SW 1271 (cell line): ENCODE measurements at places on chromosomes 16 and 17.

DNA sequence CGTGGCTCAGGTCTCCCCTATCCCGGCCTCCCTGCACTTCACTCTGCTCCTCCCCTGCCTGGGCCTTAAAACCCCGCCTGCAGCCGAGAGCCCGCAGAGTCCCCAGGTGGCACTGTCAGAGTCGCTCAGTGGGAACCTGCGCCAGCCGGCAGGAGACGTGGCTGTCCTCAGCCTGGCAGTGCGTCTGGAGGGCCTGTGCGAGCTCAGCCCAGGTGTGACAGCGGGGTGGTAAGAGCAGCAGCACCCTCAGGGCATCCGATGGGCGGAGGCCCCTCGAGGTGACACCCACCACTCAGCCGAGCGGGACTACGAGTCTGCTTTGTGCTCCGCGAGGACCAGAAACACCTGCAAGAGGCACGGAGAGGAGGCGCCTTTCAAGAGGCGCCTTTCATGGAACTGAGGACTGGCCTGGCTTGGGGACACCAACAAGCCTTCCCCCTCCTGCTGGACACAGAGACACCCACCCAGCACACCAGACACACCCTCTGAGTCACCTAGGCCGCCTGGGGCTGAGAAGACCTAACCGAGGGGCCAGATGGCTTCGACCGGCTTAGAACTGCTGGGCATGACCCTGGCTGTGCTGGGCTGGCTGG is at the start of gene CLDN9:
TSS of gene CLDN9 (plus strand) at position 96 of the 593 bp plus-strand sequence. CDS start at position 536, 440 bp downstream.
- no peak for DNase-seq

DNA sequence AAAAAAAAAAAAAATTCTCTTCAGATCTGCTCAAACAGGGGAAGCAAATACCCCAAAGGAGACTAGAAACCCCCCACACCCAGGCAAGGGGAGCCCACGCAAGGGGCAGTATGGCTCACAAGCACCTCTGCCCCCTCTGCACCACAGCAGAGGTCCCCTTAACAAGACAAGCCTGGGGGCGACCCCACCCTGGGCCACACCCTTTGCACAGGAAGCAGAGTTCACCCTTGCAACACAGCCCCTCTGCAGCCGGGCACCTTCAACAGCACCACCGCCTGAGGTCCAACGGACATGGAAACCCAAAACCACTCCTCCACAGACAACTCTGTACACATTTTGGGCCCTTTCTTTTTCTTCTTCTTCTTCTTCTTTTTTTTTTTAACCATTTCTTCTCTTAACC is 12.8 kb downstream of the AXIN1 start:
- no peak for DNase-seq

DNA sequence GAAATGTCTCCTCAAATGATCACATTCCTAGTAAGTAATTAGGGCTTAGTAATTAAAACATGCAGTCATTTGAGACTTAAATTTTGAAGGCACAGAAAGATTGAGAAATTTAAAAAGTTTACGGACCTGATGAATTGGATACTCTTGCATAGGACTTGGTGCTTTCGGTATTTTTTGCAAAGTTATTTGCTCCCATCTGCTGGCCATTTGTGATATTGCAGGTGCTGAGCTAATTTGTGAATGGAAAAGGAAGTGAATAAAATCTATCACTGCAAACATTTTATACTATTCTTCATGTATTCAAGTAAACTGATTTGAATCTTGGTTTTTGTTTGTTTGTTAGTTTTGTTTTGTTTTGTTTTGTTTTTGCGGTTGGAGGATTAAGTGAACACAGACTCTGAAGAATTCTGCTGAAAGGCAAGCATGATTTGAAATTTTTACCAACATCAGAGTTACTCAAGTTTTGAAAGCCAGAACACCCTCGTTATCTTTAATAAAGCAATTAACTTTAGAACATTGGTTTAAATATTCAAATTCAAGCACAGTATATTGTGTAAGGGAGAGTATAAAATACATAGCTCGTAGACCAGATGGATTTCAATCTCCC is 689.5 kb upstream of the RBFOX1 start:
- peak; percentile 4 for DNase-seq

DNA sequence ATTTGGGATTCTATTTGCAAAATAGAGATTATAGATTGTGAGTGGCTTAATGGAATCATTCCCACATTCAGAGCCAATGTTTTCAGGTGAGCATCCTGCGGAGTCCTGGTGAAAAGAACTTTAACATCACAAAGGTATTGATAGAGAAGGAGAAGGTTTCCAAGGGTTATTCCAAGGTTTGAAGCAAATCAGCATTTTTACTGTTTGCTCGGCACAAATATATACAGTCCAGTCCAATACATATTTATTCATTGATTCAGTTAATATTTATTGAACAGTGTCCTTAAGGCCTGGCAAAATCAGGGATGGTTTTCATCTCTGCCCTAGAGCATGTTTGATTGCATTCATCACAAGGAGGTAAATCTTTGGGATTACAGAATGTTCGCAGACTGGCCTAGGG is 6.4 kb downstream of the MPV17L start:
- DNase-seq: no peak

- DNase-seq: no peak
Measured at GRCh38 chr17:51050291-51051033, 70.2 kb downstream of the SPAG9 start.

- DNase-seq: no peak
Measured at GRCh38 chr16:19744670-19745069, 26.6 kb downstream of the IQCK start.

DNA sequence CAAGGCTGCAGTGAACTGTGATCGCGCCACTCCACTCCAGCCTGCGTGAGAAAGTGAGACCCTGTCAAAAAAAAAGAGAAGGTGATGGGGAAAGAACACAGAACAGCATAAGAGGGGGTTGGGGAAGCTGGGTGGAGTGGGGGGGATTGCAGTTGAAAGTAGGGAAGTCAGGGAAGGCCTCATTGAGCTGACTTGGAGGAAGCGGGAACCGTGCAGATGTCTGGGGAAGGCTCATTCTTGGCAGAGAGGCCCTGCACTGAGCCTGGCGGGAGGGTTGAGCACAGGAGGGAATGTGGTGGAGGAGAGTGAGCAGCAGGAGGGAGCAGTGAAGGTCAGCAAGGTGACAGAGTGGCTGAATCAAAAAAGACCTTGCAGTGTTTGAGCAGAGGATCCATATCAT is 26.9 kb downstream of the IL4R start:
- no peak for DNase-seq

DNA sequence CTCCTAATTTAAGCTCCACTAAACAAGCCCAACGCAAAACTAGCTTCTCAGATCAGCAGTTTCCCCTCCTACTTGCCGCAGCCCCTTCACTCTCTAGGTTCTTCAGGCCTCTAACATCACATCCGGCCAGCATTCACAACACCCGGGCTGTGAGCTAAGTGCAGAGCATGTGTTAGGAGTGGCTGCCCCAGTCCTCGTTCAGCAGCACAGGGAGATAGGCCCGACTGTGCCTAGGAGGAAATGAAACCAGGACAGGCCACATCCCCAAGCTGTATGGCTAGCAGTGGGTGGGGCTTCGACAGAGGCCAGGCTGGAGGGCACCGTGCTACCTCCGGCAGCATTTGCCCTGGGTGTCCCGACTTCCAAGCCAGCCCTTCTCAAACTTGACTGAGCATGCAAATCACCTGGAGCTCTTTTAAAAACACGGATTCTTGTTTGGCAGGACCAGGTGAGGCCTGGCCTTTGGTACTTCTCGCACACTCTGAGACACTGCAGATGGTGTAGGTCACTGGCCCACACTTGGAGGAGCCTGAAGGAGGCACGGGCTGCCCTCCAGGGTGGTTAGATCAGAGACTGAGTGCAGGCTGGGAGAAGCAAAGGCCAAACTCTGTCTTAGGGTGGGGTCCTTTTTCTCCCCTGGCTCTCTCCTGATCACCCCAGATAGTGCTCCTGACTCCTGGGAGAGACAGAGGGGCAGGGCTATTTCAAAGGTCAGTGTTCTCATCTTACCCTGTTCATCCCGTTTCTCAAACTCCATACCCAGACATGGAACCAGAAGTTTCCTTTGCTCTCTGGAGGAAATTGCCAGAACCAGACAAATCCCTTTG is 202.0 kb downstream of the C16orf78 start:
- DNase-seq: no peak

DNA sequence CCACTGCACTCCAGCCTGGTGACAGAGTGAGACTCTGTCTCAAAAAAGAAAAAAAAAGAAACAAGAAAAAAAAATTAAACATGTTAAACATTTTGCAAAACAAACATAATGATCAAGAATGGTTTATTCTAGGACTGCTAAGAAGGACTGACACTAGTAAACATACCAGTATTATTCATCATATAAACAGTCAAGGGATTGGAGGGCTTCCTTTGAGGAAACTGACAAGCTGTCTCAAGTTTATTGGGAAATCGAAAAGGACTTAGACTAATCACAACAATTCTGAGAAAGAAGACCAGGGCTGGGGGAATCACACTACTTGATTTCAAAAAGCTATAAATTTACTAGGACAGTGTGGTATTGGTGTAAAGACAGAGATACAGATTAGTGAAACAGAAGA is 75.5 kb downstream of the MYH10 start:
- DNase-seq: no peak

GRCh38 chr17:47204722-47205418 is 4.3 kb upstream of the MYL4 start:
- no peak for DNase-seq

DNA sequence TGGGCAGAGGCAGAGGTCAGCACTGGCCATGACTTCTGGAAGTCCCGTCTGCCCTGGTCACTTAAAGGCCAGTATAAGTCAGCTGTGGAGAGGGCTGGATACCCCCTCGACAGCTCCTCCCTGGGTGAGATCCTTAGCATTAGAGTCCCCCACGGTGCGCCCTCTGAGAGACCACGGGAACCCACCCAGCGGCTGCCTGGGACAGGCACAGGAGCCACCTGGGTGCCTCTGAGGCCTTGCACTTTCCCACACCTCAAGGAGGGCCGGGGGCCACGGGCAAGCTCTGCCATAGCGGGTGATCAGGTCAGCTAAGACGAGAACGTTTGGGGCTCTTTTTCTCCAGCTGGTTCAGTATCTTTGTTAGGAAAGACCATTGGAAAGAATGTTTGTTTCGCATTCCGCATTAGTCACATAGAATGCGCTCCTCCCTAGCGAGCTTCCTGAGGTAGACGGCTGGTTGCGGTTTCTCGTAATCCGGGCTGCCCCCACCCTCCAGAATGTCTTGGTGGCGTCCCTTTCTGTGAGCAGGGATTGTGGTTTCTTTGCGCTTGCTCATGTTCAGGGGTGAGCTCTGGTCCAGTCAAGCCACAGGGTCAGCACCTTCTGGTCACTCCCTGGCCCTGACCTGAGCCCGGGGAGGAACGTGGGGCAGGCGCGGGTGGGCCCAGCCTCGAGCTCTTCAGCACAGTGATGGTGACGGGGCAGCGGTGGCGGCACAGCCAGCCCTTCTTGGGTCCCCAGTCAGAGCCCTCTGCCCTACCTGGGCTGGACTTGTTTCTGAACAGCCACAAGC is 25.2 kb downstream of the NME3 start:
- peak; percentile 88 for DNase-seq

DNA sequence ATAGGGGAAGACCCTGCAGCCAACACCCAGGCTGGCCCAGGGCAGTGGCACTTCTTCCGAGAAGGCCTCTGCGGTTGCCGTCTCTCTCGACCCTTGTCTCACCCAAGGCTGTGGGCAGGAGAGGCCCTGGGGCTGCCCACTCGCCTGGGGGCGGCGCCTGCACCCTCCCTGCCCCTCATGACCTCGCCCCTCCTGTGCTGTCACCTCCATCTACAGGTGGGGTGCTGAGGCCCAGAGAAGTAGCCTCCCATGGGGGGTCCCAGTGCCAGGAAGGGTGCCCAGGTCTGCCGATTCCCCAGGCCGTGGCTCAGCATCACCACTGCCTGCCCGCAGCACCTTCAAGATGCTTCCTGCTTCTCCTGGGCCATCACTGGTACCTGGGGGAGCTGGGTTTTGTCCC is 992 bp downstream of the NLRC3 start:
- DNase-seq: no peak

DNA sequence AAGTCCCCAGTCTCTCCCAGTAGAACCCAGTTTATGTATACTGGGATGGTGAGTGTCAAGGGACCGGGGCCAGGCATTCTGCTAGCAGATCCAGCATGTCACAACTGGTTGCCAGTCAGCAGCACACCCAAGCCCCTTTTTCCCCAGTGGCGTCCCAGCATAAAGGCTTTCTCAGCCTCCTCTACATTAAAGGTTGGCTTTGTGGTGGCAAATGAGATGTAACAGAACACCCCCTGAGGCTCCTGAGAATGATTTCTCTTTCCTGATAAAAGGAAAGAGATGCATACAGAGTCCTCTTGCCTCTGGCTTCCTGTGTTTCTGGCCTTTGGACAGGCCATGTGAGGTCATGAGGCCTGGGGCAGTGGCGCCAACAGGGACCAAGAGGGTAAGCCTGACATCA is 27.9 kb downstream of the IRX6 start:
- no peak for DNase-seq

DNA sequence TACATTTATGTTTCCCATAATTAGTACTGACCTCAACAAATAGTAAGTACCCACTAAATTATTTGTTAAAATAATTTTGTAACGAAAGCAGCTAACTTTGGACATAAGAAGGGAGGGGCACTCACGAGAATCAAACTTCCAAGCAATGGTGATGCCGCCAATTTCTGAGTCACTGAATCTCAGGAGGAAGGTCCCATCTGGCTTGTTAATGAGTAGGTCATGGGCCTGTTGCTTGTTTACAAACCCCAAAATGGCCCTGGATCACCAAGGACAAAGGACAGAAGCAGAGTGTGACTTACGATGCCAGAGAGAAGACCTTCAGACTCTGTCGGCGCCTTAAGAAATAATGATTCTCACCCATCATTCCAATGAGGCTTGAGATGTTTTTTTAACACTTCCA is 15.8 kb upstream of the GHDC start:
- no peak for DNase-seq

- no peak for DNase-seq
Measured at GRCh38 chr16:72927199-72928089, 120.5 kb downstream of the ZFHX3 start.
